Lower lobe of right lung (tissue), 2 donors: ENCODE measurements at places on chromosomes 5 and 9.
A peak's percentile ranks its signal among the peaks of the same experiment; 100 is the strongest.

- DNase-seq = peak; percentile 34
Measured at GRCh38 chr9:136088481-136088938, 6.6 kb downstream of the NACC2 start.

GRCh38 chr9:127895811-127896210 lies 3.6 kb downstream of the ST6GALNAC6 start:
- DNase-seq = no peak

DNA sequence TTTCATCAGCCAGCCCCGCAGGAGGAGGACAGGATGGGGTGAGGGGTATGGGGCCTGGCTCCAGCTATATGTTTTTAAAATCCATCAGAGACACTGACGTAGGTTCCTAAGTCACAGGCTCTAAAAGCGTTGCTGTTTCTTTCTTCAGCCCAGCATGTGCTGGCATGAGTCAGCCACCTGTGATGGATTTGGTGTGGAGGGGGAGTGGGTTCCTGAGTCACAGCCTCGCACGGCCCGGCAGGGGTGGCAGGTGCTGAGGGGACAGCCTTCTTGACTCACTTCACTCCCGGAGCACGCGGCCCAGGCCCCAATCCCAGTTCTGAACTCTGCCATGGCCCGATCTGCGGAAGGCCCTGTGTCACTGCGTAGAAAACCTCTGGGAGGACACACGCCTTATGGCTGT lies 38.8 kb upstream of the RPL26L1 start:
- DNase-seq = no peak

DNA sequence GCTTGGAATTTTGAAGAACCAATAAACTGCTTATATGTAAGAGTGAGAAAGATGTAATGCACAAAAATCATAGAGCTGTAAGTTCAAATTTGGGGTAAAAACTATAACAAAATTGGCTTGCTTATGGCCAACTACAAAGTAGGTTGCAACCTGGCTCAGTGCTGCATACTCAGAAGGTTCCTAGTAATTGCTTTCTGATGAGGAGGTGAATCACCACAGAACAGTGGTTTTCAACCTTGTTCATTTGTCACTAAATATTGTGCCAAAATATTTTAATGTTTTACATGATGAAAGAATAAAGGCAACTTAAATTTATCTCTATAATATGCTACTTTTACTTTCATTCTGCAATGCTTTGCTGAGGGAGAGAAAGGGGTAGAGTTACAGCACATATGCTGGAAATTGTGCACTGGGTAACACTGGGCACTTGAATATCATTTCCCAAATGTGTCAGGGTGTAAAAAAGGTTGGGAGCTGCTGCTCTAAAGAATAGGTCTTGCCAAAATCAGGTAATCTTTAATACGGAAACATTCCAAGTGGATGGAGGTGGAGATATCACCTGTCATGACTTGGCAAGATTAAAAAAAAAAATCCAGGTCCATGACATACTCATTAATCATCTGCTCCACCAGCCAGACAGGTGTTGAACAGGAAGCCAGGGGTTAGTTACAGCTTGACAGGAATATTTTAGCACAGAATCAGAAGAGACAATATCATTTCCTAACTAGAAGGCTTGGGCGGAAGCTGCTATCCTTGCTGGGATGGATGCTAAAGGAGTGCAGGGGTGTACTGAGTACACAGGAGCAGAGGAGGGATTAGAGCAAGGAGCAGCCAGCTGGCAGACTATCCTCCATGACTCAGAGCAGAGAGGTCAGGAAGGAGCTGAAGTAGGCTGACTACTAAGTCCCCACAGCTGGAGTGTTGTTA lies 34.6 kb upstream of the CCL21 start:
- no peak for DNase-seq

GRCh38 chr5:143931476-143931875 lies 119.5 kb downstream of the HMHB1 start:
- no peak for DNase-seq

DNA sequence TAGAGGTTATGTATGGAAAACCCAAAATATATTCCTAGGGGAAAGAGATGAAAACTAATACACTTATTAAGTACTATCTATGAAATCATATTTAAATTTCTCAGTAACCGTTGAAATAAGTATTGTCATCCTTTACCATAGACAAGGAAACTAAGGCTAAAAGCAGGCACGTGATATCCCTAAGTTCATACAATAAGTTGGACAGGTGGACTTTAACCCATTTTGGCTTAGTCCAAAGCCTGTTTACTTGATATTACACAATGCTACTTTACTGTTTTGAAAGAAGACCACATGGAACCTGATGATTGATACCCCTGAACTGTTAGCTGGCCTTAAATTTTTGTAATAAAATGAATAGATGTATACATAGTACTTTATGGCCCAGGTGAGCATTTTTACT lies 3.5 kb downstream of the NFX1 start:
- DNase-seq = no peak

GRCh38 chr9:80948876-80949275 lies 740.5 kb downstream of the TLE1 start:
- DNase-seq = no peak

DNA sequence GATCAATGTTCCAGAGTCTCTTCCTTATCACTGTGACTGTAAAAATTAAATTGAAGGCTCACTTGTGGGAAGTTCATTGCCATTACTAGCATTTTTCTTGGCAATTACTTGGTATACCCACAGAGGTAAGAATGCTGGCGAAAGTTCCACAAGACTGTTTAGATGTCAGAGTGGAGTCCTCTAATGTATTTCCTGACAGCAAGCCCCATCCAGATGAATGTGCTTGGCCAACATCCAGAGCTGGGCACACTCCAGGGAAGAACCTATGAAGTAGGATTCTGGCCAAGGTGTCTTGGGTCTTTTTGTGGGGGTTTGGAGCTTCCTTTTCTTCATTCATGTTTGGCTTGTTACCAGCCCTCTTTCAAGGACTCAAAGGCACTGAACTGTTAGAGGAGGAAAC lies 473.6 kb downstream of the DMAC1 start:
- no peak for DNase-seq

DNA sequence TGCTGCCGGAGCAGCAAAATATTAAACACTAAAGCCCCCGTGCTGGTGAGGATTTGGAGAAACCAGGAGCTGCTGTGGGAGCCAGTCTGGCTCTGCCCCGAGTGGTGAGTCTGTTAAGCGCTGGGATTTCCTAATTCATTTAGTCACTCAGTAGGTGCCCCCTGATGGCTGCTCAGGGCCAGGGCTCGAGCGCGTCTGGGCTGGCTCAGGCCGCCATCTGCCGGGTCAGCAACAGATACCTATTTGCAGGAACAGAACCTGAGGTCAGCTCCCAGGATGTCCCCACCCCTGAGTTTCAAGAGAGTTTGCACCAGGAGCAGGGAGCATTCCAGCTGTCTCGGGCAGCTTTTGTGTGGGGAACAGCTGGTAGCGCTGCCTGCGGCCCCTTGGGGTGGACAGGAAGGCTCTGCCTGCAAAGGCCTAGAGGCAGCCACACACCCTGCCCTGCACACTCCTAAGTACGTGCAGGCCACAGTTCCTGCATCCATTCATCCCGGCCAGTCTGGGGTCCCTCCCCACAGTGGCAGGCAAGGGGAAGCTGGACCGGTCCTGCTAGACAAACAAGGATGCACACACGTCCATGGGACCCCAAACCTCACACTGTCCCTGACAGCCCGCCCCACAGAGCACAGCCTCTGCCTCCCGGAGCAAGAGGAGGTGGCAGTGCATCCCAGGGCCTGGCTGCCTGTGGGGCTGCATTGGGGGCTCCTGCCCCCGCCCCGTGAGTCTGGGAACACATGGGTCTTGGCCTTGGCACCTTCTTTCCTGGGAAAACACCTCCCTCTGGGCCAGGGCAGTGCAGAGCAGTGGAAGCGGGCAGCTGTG lies 83.7 kb downstream of the ADAMTS2 start:
- DNase-seq = no peak

GRCh38 chr9:99818500-99818899 lies 3.2 kb upstream of the NR4A3 start:
- DNase-seq = no peak

DNA sequence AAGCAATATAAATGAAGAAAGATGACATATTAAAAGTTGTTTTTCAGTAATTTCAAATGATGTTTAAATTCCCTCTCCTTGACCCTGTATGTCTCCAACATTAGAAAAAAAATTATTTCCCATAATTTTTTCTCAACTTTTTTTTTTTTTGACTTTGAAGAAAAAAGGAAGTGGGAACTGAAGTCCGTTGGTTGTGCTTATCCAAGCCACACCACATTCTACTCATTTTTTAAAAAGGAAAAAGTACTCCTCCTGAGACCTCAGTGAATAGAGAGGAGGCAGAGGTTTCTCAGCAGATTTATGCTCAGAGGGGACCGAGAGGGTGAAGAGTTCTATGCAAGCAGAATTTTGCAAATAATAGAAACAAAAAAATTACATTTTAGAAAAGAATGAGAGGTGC lies 123.3 kb downstream of the PCSK5 start:
- no peak for DNase-seq

DNA sequence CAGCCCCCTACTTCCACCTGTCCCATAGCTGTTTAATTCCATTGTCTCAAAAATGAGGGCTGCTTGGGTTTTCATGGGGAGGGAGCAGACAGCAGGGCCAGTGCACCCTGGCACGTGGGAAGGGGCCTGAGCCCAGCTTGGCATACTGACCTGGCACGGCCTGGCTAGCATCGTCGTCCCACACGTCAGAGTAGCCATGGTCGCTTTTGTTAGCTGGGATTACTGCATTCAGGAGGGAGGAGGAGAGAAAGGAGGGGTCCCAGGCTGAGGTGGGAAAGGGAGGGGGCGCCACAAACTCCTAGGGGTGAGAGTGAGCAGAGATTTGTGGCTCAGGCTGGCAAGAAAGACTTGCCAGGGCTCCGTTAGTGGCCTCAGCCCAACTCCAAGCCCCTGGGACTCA lies 21.1 kb upstream of the CYSTM1 start:
- DNase-seq = no peak

DNA sequence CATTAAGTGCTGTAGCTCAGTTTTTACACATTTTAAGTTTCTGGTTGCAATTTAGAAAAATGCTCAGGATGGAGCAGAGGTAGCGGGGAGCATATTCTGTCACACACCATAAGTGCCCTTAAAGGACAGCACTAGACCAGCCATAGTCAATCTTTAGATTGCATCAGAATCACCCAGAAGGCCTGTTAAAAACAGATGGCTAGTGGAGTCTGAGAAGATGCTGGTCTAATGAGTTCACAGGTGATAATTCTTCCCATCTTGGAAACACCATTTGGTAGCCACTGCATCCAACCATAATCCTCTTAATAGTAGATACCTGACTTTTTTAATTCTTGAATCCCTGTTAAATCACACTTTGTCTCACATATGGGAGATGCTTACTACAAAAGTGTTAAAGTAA lies 113.2 kb downstream of the CDH18 start:
- no peak for DNase-seq

GRCh38 chr5:41935544-41935943 lies 10.5 kb downstream of the FBXO4 start:
- no peak for DNase-seq
